ENCODE measurements at places on chromosomes 3 and 15. TPM values are rescaled to one million over a fixed set of nuclear protein-coding genes. Genes with fewer than 3 reads are reported as not detected.
A peak's percentile ranks its signal among the peaks of the same experiment; 100 is the strongest.

FMN1 gene
- 3.6 TPM for total RNA-seq

TNFAIP8L3 gene
- 0.25 TPM for total RNA-seq

SMAD6 gene
- 10.4 TPM for total RNA-seq

SQOR gene
- total RNA-seq, result 0.69 TPM

FRMD4B gene
- 4.0 TPM for total RNA-seq

MAPKBP1 gene
- total RNA-seq, result 12.9 TPM

KIF23 gene
- total RNA-seq, result 87.8 TPM

ARHGEF26 gene
- total RNA-seq, result 12.8 TPM

FBN1 gene
- 5.2 TPM for total RNA-seq

GADL1 gene
- 0.18 TPM for total RNA-seq

NAA80 gene
- 17.3 TPM for total RNA-seq

GLDN gene
- 0.77 TPM for total RNA-seq

OXTR gene
- 3.6 TPM for total RNA-seq

SERINC4 gene
- 0.16 TPM for total RNA-seq

TMEM108 gene
- 10.2 TPM for total RNA-seq

- peak; percentile 26 for DNase-seq
These were observed 3.7 kb downstream of the EOGT start for GRCh38 chr3:69009559-69010410.

GRCh38 chr3:46168583-46169345 lies 39.3 kb downstream of the CCR1 start:
- no peak for DNase-seq

- no peak for DNase-seq
These were observed 4.9 kb upstream of the TMEM212 start for GRCh38 chr3:171838218-171838720.

DNA sequence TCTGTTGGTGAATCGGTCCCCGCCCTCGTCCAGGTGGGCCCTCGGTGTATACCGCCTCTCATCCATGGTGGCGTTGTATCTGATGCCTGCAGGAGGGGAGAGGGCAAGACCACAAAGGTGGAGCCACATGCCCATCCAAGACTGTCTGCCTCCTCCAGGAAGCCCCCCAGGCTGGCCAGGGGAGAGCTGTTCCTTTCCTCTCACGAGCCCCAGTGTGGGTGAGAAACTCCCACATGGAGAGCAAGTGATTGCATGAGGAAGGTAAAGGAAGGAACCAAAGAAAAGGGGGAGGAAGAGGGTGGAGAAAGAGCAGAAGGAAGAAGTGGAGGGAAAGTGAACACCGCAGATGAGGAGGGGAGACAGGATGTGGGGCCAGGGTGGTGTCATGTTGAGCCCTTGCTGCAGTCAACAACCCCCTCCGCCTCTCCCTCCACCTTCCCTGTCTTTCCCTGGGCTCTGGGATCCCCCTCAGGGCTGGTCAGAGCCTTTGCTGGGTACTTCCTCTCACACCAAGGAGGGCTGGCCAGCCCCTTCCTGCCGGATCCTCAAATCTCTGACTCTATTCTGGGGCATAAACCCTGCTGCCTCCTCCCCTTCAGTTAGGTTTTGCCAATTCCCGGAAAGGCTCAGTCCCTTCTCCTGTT lies 49.3 kb downstream of the FEM1B start:
- no peak for DNase-seq

DNA sequence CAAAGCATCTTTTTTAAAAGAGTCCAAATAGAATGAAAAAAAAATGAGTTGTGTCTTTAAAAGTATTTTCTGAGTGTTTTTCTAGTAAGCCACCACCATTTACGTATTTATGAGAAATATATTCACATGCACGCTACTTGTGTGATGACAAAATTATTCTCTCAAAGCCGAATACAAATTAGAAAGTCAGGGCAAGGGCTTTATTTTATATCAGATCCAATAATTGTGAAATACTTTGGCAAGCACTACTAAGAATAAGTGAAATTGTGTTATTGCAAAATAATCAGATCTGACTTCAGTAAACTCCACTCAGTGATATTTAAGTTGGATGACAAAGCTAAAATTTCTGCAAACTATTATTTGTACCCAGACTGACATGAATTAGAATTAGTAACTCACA lies 589.3 kb upstream of the KCNMB2 start:
- no peak for DNase-seq

DNA sequence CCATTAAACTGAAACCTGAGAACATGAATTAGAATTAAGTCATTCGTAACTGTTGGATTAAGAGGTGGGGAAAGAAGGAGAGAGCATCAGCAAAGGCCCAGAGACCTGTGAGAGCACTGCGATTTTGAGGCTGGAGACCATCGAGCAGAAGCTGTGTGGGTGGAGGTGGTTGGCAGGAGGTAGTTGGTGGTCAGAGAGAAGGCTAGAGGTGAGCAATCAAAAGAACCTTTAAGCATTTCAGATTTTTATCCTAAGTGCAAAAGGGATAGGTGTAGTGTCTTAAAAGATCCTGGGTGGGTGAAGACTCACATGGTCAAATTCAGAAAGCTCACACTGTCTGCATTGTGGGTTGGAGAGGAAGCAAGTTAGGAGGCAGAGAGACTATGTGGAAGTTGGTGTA lies 65.1 kb upstream of the TEX264 start:
- DNase-seq, result no peak

DNA sequence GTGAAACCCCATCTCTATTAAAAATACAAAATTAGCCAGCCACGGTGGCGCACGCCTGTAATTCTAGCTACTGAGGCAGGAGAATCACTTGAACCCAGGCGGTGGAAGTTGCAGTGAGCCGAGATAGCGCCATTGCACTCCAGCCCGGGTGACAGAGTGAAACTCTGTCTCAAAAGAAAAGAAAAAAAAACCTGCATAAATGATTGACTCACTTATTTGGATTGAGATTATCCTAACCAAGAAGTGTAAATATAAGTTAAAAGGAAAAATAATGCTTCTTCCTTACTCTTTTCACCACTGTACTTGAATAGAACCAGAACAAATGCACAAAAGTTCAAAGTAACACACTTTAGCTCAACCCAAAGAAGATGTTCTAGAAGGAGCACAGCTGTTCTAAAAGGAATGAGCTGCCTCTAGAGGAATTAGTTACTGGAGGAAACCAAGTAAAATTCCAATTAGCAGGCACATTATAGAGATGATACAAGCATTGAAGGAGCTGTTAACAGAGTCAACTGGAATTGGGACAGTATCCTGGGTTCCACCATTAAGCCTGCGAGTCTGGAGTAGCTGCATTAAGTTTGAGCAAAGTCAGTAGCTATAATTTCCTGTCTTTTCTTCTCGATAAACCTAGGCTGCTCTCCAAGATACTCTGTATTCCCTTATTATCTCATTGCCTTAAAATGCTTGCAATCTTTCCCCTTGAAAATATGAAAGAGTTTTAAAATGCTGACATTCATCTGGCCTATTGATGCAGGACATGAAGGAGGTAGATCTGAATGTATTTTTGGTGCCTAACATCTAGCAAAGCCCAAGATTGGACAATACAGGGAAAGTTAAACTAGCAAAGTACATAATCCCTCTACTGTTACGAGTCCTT lies 9.5 kb downstream of the MTHFS start:
- no peak for DNase-seq

DNA sequence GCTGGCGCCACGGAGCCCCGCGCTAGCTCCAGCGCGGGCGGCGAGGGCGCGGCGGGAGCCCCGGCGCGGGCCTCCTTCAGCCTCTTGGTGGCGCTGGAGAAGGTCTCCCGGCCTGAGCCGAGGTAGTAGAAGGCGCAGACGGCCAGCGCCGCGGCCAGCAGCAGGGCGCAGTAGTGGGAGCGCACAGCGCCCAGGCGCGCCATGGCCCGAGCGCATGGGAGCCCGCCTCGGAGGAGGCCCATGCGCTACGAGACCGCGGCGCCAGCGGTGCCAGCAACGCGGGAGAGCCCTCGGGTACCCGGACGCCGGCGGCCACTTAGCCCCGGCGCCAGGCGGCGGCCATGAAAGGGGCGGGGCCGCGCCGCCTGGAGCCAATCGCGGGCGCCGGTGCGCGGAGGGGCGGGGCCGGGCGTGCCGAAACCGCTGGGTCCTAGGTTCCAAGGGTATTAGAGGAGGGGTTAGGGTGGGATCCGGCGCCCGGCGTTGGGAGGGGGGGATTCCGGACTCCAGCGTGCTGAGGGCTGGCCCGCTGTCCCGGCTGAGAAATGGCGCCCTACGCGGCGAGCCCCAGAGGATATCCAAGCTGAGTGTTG lies at the start of gene XXYLT1:
Gene XXYLT1, minus strand, starts transcription at position 343 of the 593 bp plus-strand sequence. Its CDS starts 101 bp downstream, at position 242.
- DNase-seq, result peak; percentile 94

DNA sequence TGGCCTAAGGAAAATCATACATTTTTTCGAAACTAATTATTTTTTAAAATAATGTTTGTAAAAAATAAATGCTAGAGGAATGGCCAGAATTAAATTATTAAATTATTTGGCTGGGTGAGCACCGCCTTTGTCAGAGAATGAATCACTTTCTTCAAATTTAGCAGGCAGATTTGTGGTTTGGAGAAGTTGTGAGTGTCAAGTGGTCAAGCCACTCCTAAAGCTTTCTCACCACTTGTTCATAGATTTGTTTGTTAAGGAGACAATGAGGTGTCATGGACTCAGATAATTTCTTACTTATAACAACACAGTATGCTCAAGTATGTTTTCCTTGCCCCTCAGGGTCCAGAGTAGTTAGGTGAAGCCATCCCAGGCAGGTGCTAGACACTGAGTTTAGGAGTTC lies 196.2 kb downstream of the TUSC7 start:
- DNase-seq, result no peak

GRCh38 chr15:101488300-101489164 lies 975 bp downstream of the PCSK6 start:
- no peak for DNase-seq

DNA sequence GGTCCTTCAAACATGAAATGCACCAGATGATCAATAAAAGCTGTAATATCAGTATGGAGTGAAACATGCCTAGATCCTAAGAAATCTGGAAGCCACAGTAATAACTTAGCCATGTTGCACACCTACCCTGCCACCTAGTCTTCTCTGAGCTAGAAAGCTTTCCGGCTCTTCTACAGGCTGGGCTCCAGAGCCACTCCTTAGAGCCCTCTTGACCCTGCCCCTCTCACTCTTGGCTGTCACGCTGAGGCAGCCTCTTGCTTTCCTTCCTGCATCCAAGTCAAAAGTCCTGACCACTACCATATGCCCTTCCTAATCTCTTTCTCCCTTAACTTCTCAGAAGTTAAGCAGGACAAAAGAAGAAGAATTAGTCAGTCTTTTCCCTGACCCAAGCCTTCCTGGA lies 17.7 kb downstream of the RBM15B start:
- DNase-seq, result no peak

- no peak for DNase-seq
These were observed 27.7 kb downstream of the CRTC3 start for GRCh38 chr15:90557186-90558084.

DNA sequence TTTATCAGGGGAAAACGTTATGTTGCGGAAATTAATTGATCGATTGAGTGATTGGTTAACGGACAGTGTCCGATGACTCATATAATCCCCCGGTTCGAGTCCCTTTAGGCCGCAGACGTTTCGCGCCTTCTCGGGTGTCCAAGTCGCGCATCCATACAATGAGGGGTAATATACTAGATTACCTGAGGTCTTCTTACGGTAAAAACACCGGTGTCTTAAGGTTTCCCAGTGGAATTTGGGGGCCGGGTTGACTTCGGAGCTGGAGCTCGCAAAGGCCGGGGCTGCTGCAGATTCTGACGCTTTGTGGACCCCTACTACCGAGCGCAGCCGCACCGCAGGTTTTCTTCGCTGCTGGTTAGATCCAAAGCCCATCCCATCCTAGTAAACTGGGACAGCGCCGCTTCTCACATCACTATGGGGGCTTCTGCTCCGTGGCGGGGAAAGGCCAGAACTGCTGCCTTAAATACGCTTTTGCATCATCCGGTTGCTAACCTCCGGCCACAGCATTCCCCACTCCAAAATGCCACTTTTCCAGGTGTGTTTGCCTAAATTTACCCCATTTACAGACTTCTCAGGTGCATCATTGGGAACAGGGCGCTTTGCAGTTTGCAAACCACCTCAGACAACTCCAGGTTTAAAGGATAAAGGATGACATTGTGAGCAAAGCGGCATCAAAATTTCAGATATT lies 858 bp upstream of the SACM1L start:
- peak; percentile 57 for DNase-seq

DNA sequence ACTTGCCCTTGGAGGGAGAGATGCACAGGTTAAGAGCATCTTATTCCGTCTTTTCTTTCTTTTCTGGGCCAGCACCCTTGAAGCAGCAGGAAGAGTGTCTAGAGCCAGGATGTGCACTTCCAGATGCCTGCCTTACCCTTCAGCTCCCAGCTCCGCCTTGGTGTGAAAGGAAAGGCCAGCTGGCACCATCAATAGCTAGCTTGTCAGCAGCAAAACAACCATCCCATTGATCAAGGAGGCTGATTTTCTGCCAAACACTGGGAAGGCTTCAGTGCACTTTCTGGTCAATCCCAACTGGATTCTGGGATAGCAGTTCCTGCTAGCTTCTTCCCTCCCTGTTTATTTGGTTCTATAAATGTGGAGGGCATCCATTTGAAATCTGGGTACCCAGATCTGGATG lies 110.9 kb upstream of the GALNT15 start:
- no peak for DNase-seq

DNA sequence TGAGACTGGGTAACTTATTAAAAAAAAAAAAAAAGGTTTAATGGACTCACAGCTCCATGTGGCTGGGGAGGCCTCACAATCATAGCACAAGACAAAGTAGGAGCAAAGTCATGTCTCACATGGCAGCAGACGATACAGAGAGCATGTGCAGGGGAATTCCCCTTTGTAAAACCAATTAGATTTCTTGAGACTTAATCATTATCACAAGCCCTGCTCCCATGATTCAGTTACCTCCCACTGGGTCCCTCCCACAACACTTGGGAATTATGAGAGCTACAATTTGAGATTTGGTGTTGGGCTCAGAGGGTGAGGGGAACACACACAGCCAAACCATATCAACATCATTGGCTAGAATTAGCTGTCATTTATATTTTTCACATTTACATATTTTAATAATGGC lies 221.0 kb downstream of the RSRC1 start:
- no peak for DNase-seq

GRCh38 chr15:29692527-29692926 lies 129.7 kb downstream of the TJP1 start:
- no peak for DNase-seq

GRCh38 chr3:146969356-146969755 lies 364.2 kb upstream of the PLSCR5 start:
- no peak for DNase-seq

- DNase-seq, result no peak
These were observed 527.9 kb upstream of the MDFIC2 start for GRCh38 chr3:70840106-70840870.

DNA sequence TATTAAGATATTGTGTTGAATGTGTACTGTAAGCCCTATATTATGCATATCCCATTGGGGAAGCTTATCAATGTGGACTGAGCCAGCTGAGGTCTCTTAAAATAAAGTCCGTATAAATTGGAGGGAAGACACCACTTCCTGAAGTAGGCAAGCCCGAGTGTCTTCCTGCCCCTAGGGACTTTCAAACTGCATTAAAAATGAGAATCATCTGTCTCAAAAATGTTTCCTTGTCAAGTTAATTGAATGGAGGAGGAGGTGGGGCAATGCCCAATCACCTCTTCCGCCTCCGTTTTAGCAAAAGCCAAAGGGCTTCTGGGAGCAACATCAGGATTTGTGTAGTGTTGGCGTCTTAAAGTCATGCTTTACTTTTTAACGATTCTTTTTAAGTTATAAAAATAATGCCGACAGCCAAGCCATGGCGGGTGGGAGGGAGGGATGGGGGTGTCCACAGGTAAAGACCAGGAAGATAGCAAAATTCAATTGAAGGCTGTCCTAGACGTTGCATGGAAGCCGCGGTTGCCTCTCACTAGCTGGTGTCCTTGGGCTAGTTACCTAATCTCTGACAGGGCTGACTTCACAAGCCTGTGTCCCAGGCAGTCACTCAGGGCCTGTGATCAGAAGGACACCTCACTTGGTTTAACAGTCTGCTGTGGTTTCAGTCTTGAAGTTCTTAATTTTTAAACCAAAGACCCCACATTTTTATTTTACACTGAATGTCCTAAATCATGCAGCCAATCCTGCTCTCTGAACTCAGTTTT lies 524.9 kb upstream of the PROK2 start:
- no peak for DNase-seq

Measured in WTC11 (cell line).